Fibroblast of the aortic adventitia (primary cell): ENCODE measurements at places on chromosomes 7 and 10.
A peak's percentile ranks its signal among the peaks of the same experiment; 100 is the strongest.

- DNase-seq: peak; percentile 57
Observed at GRCh38 chr7:131026297-131027000, 292.4 kb upstream of the KLF14 start.

DNA sequence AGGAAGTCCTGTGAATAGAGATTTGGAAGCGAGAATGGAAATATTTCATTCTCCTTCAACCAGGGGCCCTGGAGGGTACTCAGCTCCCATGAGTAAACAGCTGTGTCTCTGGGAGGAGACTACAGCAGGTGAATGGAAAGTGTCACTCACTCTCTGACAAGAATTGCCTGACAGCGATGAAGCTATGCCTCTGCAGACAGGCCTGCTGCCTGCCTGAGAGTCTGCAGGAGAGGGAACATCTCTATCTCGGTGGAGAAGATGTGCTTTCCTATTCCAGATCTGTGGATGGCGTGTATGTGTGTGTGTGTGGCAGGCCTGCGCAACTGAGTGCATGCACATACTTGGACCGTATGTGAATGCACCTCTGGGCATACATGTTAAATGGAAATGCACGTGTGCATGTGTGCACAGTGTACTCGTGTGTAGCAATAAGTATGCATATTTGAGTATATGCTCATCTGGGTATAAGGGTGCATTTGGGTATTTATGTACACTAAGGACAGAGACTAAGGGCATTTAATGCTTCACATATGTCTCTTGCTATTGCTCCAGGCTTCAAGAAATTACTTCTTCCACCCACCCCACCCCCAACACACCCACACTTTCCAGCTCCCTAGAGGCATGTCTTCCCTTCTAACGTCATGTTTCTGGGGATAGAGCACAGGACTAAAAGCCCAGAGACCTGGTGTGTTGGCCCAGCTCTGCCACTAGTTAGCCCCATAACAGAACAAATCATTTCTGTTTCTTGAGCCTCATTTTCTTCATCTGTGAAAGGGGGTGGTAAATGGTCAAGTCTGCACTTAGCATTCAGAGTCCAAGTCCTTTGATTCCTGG, 4.6 kb upstream of the ADCYAP1R1 start:
- no peak for DNase-seq

DNA sequence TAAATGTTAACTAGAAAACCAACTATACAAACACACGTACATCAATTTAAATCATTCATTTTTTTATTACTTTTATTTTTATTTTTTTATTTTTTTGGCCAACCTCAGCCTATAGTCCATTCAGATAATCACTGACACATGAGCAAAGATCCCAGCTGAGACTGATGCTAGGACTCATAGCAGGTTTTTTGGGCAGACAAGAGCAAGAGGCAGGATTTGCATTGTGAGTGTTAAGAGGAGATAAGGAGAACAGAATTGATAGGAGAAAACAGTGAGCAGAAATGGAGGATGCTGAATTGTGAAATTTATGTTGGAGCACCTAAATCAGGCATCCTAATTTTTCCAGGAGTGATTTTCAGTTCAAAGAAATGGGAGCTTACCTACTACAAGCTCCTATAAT, 240.3 kb downstream of the SEMA3D start:
- no peak for DNase-seq

GRCh38 chr7:2913760-2914387, 69.8 kb upstream of the GNA12 start:
- no peak for DNase-seq

DNA sequence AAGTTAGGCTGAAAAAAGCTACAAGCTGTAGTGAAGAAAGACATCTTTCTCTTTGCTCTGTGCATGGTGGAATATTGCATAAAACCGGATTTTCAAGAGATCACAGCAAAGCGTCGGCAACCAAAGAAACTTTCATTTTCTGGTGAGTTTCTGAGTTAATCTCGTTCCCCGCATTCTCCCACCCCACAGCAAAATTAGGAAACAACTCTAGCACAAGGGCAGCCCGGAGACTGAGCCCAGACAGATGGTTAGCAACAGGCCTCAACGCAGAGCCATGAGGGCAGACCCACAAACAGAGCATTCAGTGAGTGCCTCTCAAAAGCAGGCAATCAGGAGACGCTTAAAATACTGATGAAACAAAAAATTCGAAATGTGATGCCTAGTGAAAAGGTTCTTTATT, 396.1 kb upstream of the KLF6 start:
- peak; percentile 3 for DNase-seq

- peak; percentile 12 for DNase-seq
Observed at GRCh38 chr7:132654150-132654549, 77.9 kb upstream of the PLXNA4 start.

DNA sequence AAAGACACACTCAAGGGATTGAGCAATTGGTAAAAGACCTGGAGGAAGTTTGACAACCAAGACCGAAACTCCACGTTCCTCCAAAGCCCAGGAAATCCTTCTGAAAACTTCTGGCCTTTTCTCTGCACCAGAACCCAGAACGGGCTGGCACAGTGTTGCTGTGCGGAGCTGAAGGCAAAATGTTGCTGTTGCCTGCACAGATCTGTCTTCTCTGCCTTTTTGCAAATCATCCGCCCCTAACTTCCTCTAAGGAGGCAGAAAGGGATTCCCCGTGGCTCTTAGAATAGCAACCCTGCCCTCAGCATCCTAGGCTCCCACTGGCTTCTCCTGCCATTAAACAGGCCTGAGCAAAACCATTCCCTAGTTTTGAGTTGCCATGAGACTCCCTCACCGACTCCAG, 44.9 kb downstream of the FIGNL1 start:
- DNase-seq: no peak

- DNase-seq: no peak
Observed at GRCh38 chr10:73086816-73087215, 9.8 kb downstream of the P4HA1 start.

GRCh38 chr10:51074238-51075028, at the start of gene PRKG1:
PRKG1 (plus strand) TSS chr10:51074487.
- peak; percentile 82 for DNase-seq

DNA sequence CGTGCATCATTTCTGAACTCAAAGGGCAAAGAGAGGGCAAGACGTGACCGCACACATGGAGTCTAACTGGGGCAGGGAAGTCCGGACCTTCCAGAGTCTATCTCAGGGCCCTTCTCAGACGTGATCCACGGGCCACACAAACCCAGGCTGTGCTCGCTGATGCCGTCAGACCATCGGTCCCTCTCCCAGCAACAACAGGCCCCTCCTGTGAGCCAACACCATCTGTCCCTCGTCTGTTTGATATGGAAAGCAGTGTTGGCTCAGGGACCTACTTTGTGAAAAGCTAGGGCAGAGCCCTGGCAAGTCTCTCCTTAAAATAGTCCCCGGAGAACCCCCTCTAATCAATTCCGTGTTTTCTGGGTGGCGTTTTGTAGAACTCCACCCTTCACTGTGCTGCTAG, 208.8 kb downstream of the TCERG1L start:
- no peak for DNase-seq

DNA sequence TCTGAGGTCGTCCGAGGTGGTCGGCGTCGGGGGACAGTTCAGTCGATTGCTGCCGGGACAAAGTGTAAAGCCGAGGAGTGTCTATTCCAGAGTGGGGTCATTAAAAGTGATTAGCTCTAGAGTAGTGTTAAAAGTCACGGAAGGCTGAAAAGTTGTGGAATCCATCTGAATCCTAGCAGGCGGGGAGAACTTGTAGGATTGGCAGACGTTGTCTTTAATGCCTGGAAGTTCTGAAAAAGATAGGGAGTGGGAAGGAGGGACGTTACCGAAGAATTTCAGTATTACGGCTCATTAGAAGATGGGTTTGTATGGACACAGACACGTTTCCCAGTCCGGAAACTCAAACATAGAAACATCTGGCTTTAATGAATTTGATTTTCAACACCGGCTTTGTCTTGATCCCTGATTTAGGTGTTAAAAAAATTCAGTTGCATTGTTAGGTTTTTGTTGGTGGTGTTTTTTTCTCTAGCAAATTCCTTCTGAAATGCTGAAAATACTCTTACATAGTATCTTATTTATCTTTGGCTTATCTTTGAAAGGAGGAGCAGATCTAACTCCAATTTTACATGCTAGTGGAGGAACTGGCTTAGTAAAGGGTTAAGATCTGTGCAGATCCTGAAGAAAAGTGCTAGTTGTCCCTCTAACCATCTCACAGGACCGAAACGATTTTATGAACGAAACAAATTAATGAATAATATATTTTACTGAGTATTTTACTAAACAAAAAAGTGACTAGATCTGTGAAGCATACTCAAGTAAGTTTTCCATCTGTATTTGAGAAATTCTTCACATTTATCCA, 900 bp downstream of the MKLN1 start:
- DNase-seq: peak; percentile 60

GRCh38 chr7:12554351-12554750, 16.2 kb upstream of the SCIN start:
- DNase-seq: no peak
